ENCODE measurements at places on chromosomes 7 and 10.

DNA sequence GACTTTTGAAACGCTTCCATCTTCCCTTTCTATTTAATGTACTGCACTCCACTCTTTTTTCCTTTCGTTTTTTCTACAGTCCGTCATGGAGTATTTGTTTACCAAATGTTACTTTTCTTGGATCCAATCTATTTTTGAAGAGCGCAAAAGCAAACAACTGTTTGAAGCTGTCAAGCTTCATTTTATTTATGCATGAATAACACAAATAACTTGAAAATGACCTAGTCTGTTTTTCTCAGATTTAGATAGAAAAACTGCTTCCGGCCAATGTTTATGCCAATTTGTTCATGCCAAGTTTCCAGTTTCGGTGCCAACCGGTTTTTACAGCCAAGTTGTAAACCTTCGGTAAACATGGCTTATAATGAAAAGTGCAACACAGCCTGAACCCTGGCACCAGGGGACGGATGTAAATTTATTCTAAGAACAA lies 150.9 kb upstream of the KLF6 start:
- no peak for DNase-seq

DNA sequence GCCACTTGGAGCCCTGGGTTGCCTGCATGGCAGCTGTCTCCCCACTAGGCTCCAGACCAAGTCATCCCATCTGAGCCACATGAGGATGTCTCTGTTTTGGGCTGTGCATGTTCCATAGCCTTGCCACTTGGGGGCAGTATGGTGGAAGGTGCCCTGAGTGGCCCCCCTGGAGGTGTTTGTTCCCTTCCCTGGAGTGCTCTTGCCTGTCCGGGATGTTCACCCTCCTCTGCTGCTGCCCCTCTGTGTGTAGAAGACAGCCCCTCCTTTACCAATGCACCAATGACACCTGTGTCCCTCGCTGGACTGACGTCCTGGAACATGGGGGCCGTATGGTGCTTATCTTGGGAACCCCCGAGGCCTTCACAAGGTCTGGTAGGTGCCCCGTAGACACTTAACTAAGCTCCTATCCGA lies 100.2 kb downstream of the ACTR3B start:
- no peak for DNase-seq

DNA sequence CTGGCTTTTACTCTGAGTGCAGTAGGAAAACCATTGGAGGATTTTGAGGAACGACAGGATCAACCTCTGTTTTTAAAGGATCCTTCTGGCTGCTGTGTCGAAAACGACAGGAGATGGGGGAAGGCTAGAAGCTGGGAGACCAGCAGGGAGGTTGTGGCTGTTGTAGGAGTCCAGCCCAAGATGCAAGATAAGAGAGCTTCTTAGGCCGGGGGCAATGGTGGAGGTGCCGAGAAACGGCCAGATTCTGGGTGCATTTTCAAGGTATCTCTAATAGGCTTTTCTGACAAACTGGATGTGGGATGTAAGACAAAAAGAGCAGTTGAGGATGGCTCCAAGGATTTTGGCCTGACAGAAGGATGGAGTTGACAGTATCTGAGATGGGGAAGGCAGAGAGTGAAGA lies 10.3 kb upstream of the PVRIG start:
- DNase-seq, result no peak

DNA sequence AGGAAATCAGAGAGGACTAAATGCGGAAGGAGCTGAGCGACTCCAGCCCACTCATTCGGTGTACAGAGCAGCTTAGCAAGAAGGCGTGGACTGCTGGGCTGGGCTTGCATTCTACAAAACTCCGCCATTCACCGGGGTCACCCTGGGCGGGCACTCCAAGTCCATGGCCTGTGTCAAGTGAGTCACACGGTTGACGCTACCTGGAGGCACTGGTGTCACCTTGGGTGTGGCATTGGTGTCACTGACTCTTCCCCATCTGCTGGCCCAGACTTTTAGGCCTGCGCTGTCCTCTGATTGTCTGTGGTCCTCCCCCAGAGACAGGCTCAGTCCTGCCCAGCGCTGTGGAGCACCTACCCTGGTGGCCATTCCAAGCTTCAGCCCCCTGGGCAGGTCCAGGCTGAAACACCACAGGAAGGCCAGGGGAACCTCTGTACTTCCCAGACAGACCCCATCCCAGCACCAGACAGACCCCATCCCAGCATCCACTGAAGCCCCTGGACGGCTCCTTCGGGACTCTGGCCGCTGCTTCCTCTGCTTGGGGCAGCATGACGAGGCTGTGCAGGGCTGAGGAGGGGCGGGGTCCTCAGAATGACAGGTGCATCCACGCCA lies 30.6 kb upstream of the CNPY1 start:
- DNase-seq, result no peak

DNA sequence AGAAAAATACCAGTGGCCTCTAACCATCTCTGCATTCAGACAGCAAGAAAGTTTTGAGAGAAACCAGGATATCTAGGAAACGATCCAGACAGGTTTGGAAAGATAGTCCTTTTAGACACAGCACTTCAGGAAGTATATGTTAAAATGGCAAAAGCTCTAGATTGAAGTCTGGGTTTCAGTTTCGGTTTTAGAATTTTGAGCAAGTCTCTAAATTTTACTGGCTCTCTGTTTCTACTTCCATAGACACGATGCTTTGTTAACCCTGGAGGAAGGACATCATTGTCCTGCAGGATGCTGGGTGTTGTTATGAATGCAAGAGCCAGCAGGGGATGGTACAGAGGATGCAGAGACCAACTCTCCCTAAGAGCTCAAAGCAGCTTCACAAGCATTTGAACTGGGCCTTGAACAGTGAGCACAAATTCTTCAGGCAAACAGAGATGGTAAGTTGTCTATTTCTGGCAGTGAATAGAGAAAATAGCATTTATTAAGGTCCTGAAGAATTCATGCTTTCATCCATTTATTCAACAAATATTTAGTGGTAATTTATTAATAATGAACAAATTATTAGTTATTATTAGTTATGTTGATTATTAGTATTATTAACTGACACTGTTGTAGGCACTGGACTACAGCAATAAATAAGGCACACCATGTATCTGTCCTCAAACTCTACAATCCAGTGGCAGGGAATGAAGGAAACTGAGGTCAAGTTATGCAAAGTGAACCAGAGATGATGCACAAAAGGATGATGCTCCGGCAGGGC lies 152.7 kb upstream of the NRP1 start:
- DNase-seq, result no peak

DNA sequence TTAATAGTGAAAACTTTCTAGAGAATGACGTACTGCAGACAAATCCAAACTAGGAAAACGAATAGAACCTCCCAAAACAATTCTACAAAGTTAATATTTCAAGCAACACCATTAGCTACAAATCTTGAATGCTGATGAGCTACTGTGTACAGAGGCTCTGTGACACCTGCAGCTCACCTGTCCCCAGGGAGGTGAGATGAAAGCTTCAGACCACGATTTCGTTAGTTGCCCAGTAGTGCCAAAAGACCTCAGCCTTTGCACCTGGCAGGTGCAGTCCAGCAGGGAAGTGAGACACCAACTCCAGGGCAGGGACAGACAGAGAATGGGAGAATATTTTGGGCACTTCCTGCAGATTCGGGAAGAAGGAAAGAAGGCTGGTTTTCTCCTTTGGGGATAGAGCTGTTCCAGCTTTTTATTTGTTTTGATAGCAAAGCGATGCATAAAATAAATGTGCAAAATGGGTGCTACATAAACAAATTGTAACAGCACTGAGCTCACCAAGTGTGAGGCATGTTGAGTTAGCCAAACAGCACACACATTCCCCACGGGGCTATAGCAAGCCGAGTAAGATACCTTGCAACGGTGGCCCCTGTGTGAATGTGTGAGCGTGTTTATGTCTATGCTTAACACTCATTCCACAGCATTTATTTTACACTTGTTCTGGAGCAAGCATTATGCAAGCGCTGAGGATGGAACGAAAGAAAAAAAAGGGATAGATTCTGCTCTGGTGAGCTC lies 1024.8 kb upstream of the AUTS2 start:
- DNase-seq, result no peak

GRCh38 chr10:62610649-62611229 lies 193.8 kb upstream of the ADO start:
- DNase-seq, result peak; percentile 62

DNA sequence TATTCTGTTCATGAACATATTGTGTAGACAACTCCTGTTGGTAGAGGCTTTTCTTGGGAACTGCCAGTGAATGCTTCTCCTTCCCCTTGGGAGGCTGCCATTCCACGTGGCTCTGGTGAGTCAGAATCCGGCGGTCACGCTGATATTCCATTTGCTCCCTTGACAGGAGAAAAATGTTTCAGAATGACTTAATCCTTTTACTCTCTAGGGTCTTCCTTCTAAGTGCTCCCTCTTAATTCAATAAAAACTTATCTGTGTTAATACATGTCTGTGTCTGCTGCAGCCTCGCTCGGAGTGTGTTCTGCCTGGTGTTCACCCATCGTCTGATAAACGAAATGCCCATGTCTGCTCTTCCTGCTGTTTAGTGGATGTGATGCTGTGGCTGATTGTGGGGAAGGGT lies 278.6 kb downstream of the ARHGAP12 start:
- DNase-seq, result no peak

DNA sequence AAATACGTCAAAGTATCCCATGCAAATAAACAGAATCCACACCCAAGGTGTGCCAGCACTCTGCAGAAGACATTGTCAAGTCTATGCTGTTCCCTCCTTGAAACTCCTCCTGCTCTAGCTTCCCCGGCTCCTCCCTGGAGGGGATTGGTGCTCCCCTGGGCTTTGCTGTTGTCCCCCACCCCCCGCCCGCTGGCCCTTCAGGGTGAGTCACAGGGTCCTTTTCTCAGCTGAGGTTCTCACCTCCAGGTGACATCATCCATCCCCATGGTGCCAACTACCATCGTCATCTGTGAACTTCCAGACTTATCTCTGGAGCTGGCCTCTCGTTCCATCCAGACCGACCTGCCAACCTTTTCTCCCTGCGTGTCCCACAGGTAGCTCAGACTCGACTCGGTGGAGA lies 77.0 kb downstream of the ITIH5 start:
- no peak for DNase-seq

- no peak for DNase-seq
Measured at GRCh38 chr10:27959093-27959715, 39.7 kb downstream of the ODAD2 start.

DNA sequence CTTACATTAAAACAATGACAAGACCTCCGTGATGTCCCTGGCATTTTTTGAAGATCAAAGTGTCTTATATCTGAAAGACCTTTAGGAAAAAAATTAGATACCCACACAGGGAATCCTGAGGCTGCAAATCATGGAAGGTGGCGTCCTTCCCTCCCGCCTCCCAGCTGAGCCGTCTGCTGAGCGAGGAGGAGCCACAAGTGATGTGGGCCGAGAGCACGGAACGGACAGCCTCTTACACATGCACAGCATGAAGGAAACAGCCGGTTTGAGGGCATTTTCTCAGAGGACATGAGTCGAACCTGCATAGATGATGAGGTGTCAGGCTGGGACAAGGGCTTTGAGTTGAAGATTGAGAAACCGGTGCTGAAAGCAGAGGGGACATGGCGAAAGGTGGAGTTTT lies 163.3 kb downstream of the ADARB2 start:
- no peak for DNase-seq

- DNase-seq, result no peak
Measured at GRCh38 chr10:56771343-56771742, 410.3 kb upstream of the ZWINT start.

DNA sequence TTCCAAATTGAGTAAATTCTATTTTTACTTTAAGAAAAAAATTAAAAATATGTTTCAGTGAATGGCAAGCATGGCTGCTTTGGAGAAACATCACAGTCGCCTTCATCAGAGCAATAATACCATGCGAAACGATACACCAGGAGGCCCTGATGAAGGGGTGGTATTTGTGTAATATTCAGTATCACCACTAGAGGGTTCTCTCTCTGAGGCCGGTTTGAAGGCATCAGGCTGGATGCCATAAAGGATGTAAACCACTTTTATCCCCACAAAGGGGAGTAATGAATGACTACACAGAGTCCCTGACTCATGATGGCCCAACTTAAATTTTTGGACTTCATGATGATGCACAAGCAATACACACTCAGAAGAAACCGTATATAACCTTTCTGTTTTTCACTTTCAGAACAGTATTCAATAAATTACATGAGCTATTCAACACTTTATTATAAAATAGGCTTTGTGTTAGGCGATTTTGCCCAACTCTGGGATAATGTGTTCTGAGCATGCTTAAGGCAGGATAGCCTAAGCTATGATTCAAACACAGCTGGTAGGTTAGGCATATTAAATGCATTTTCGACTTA lies 95.5 kb downstream of the PPP1R17 start:
- DNase-seq, result no peak

GRCh38 chr7:90705391-90706071 lies 109.4 kb downstream of the CDK14 start:
- DNase-seq, result no peak

DNA sequence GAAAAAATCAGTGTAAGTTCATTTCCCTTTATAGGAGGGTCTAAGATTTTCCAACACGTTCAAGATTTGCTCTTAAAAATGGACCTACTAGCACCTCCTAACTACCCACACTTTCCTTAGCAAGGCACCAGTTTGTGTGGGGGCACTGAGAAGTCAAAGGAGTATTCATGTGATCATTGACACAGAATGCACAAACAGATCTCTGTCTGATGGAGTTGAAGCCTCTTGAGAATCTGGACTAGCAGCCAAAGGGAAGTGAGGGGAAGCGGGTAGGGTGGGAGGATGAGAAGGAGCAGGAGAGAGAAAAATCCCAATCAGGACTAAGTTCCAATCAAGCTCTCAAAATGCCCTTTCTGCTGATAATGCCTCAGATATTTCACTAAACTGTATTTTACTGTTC lies 4.1 kb downstream of the MMS19 start:
- DNase-seq, result no peak

GRCh38 chr10:100333661-100334440 lies 3.8 kb upstream of the PKD2L1 start:
- DNase-seq, result no peak

DNA sequence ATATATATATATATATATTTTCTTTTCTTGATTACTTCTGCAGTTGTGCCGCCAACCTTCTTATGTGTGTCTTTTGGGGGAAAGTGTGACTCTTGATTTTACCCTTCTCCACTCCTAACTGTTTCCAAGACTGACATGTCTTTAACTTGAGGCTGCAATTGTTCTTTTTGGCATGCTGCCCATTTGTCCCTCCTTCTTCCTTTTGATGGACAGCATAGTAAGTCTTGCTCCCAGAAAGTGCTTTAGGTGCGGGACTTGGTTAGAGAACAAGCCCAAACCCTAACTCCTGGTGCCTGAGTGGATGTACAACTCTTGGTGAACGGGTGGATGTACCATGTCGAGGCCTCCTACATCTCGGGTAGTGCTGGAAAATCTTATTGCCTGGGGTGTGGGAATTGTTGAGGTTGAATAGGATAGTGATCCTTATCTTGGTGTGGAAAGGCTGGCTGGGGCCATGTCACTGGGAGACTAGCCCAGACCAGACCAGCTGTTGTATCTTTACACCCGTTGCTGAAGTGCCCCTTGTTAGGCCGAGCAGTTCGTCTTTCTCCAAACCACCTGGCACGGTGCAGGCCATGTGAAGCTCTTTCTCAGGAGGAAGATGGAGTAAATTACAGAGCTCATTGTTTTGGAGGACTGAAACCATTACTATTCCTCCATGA lies 16.3 kb downstream of the TCF7L2 start:
- no peak for DNase-seq

DNA sequence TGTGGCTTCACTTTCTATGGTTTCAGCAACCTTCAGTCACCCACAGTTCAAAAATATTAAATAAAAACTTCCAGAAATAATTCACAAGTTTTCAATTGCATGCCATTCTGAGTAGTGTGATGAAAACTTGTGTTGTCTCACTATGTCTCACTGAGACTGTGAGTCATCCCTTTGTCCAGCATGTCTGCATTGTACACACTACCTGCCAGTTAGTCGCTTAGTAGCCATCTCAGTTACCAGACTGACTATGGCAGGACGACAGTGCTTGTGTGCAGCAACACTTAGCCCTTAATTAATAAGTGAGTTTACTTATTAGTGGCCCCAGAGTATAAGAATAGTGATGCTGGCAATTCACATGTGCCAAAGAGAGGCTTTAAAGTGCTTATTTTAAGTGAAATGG lies 22.5 kb downstream of the CCDC186 start:
- DNase-seq, result no peak
